ENCODE measurements at places on chromosomes 1 and 21.

DNA sequence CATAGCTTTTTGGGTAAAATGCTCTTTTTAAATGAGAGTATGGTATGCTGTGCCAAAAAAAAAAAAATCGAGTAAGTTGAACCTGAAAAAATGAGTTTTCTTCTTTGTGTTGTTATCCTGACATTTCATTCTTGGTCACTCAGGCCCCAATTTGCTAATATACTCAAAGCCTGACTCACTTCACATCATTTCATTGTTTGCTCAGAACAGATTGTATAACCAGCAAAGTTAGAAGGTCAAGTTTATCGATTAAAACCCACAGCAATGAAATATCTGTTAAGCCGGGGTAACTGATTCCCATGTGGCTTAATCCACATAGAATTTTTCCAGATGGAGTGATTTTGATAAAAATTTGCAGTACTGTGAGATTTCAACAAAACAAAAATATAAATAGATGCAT is 363.7 kb downstream of the NEGR1 start:
- no peak for DNase-seq

DNA sequence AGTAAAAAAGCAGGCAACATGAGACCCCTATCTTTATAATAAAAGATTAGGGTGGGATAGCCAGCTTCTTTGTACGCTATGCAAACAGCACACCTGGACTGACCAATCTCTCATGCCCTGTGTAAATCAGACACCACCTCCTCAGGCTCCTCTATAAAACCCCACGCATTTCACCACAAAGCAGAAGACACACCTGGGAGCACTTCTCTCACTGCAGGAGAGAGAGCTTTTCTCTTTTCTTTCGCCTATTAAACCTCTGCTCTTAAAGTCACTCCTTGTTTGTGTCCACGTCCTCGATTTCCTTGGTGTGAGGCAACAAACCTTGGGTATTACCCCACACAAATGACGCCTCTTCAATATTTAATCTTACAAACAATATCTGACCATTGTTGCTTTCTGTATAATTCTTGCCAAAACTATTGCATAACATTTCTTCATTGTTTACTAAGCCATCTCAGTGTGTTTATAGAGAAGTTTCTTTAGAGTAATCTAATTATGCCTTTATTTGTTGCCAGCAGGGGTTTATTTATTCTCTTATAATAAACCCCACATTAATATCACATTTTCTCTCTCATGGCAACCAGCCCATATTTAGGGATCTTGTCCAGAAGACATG is 31.6 kb upstream of the NUF2 start:
- no peak for DNase-seq

DNA sequence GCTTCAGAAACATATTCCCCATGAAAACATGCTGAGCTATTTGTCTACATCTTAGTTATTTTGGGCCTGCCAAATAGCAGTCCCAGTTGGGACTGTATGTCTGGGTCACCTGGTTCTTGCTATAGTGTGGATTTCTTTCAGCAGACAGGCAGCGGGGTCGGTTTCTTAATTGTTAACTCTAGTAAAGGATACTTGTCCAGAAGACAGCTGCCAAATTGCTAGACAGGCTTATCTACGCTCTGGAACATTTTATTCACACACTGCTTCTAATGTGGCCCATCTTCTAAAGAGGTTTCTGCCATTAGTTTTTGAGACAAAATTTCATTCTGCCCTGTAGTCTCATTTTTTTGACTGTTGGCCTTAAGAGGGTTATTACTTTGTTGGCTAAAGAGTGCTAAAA is 217.9 kb downstream of the RWDD3 start:
- no peak for DNase-seq

DNA sequence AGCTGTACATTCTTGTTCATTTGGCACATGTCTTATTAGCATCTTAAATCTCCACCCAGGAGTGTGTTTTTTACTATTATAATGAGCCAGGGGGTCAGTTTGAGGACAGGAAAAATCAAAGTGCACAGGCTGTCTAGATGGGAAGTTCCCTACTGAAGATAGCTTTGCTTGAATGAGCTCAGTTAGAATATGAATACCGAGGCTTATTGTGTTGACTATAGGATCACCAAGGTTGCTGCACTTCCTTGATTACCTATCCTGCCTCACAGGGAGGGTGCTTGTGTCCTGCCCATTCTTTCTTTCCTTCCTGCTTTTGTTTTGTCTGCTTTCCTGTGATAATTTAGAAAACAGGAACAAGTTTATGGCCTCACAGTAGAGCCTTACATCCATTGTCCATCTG is 16.3 kb downstream of the PHGDH start:
- no peak for DNase-seq

DNA sequence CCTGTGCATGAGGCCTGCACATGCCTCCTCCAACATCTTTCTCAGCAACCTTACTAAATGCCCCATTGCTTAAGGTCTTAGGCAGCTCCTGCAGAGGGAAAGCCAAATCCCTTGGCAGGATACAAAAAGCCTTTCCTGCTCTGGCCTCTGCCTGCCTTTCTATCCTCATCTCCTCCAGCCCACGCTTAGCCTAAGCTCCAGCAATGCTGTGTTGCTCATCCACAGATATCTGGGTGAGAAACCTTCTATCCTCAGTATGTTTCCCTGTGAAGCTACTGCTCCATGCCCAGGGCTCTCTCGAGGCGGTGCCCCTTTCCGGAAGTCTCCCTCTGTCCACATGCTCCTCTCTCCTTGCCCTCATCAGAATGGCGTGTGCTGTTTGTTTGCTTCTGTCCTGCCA is 37.0 kb upstream of the CCSAP start:
- DNase-seq = no peak

GRCh38 chr1:37663426-37664000 is 28.8 kb upstream of the CDCA8 start:
- no peak for DNase-seq

GRCh38 chr21:31064803-31065202 is 26.5 kb upstream of the KRTAP19-8 start:
- no peak for DNase-seq

DNA sequence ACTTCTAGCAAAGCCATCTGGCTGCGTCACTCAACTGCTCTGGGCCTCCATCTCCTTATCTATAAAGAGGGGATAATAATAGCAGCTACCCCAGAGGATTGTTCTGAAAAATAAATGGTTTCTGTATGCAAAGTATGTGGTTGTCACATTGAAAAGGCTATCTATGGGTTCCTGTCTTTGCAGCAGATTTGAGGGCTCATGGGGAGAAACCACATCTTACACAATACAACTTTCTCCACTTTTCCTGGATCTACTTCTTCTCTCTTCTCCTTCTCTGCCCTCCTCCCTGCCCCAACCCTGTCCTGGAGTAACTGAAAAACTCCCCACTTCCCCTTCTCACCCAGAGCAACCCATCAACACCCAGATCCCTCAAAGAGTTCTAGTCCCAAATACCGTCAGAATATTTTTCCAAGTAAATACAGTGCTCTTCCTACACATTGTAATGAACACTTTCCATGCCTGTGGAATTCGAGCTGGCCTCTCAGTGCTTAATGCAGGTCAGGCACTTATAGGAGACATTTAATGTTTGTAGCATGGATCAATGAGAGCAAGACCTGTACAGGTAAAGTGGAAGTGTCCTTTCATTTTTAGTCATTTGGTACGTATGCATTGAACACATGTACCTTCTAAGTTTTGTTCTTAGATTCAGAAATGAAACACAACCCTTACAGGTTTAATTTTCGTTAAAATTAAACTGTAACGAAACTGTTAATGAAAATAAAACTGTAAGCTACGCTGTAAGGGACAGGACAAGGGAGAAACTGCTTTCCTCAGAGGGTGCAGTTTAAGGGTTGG is 131.9 kb downstream of the AK5 start:
- no peak for DNase-seq

DNA sequence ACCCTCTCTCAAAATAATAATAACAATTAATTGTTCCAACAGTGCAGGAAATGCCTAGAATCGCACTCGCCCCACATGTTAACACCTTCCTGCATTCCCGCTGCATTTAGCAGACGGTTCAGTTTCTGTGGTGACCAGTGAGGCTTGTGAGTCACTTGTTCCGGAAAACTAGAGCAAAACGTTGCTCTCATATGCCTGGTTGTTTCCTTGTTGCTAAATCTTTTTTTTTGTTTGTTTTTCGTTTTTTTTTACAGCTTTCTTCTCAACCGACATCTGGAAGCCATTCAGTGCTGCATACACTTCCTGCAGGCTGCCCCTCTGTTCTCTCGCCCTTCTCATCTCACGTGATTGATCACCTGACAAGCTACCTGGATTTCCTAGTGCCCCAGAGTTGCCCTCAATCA is 56.9 kb upstream of the TMPRSS2 start:
- peak; percentile 7 for DNase-seq

DNA sequence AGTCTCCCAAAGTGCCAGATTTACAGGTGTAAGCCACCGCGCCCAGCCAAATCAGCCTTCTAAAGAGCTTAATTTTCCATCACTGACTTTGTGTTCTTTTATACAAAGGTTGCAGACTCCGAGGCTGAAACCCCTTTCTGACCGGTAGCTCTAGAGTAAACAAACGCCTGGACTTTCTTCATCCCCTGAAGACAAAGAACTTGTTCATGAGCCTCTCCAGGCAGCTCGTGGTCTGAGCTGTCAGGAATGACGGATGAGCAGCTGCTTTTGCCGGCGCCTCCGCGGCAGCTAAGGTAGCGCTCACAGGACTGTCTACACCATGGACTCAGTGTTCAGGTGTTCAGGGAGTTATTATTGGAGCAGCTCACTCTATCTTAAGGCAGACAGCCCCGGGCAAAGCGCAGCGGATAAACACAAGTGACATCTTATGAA is 128.5 kb upstream of the ERRFI1 start:
- DNase-seq = peak; percentile 99

- no peak for DNase-seq
These were observed 8.7 kb downstream of the ZC3H12A start for GRCh38 chr1:37482796-37483744.

DNA sequence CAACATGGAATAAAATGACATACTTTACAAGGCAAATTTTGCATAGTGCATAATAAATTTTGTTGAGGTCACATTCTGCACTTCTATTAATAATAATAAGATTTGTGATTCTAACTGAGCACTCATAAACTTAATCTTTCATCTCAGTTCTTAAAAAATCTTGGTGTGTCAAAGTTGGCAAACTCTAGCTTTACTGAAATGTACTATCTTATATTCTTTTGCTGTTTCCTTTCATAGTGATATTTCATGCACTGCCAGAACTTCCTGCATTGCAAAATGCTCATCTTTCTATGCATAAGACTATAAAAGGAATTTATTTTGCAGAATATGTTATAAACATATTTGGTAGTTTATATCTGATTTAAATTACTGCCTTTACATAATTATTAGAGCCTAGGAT is 797.6 kb downstream of the ADGRL2 start:
- DNase-seq = no peak

GRCh38 chr1:71448444-71448843 is 367.6 kb upstream of the ZRANB2 start:
- DNase-seq = no peak

DNA sequence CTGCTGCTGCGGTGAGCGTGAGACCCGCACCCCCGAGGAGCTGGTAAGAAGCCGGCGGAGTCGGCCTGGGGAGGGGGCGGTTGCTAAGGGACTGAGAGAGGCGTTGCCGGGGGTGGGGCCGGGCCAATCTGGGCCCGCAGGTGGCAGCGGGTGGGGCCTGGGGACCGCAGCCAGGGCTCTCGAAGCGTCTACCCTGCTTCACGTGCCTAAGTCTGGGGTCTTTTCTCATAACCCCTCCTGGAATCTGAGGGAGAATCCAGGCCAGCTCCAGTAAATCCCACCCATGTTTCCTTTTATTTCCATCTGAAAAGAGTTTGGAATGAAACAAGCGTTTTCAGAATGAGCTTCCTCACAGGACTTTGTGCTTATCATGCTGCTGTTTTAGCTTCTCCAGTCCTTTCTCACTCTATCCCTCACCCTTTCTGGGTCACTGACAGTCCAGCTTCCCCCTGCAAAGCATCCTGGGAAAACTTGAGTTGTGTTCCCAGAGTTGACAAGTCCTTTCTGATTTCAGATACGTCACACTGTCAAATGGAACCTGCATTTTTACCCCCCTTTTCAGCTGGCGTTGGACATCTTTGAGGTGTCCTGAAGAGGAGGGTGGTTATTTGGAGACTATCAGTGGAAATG is 431 bp downstream of the CLCN6 start:
- no peak for DNase-seq

GRCh38 chr1:148383966-148384365 is 99.1 kb downstream of the PPIAL4G start:
- no peak for DNase-seq

GRCh38 chr1:207742850-207743555 is 8.9 kb upstream of the CD46 start:
- DNase-seq = no peak

DNA sequence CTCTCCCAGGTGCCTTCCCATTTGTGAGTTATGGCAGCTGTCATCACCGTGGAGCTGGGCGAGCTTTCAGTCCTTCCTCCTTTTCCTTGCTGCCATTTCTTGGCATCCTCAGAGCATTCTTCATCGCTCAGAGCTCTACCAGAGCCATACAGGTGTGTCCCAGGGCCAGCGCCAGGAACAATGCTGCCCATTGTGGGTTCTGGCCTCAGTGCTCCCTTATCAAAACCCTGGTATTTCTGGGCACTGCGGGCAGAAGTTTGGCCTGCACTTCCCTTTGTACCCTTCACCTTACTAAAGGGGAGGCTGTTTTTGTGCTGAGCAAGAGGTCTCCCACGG is 28.5 kb downstream of the RASSF5 start:
- no peak for DNase-seq

GRCh38 chr1:232327899-232328298 is 302.0 kb downstream of the SIPA1L2 start:
- DNase-seq = no peak

GRCh38 chr1:32474954-32475353 is 10.1 kb downstream of the ZBTB8B start:
- DNase-seq = no peak

- DNase-seq = no peak
These were observed 30.4 kb downstream of the RIMS3 start for GRCh38 chr1:40634901-40635655.

- DNase-seq = no peak
These were observed 132.4 kb downstream of the SDCCAG8 start for GRCh38 chr1:243388276-243388675.

DNA sequence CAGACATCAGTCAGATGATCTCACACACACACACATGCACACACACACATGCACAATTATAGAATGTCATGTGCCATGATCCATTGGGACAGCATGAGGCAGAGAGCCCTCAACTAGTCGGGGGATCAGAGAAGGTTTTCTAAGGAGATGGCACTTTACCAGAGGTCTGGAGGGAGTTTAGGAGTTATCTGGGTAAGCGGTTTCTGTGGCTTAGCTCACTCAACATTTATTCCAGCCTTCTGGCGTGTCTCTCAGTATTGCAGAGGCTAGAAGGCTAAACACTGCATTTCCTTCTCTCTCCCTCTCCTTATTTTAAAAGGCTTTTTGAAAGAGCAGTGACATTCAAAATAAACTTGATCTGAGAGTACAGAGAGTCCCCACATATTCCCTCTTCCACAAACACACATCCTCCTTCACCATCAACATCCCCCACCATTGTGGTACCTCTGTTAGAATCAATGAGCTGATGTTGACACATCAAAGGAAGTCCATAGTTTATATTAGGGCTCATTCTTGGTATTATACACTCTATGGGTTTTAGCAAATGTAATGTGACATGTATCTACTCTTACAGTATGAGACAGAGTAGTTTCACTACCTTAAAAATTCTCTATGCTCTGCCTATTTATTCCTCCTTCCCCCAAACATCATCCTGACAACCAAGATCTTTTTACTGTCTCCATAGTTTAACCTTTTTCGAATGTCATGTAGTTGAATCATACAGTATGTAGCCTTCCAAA is 9.0 kb upstream of the PLA2G2A start:
- peak; percentile 25 for DNase-seq

GRCh38 chr1:167634435-167634834 is 4.4 kb downstream of the RCSD1 start:
- no peak for DNase-seq

Data from HepG2 (cell line).